ENCODE measurements at places on chromosomes 4 and X.

- no peak for DNase-seq
Measured at GRCh38 chrX:20221902-20222301, 44.8 kb downstream of the RPS6KA3 start.

GRCh38 chr4:41256740-41257256, at the start of gene UCHL1:
Gene UCHL1, plus strand, starts transcription at chr4:41256928. Its CDS starts 49 bp downstream, at chr4:41256977.
- DNase-seq, result peak; percentile 80

DNA sequence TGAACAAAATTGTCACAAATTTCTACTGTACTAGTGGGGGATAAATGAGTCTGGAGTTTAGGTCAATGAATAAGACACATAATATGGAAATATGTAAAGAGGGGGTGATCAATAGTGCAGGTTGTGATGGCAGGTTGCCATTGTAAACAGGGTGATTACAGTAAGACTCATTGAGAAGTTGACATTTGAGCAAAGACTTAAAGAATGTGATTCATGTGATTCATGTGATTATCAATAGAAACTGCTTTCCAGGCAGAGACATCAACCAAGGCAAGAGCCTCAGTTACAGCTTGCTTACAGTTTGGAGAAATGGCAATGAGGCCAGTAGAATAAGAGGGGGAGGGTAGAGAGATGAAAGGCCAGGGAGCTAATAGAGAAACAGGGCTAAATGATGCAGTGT, 45.8 kb upstream of the GIMD1 start:
- no peak for DNase-seq

GRCh38 chrX:120617996-120618630, 11.7 kb downstream of the C1GALT1C1 start:
- no peak for DNase-seq

DNA sequence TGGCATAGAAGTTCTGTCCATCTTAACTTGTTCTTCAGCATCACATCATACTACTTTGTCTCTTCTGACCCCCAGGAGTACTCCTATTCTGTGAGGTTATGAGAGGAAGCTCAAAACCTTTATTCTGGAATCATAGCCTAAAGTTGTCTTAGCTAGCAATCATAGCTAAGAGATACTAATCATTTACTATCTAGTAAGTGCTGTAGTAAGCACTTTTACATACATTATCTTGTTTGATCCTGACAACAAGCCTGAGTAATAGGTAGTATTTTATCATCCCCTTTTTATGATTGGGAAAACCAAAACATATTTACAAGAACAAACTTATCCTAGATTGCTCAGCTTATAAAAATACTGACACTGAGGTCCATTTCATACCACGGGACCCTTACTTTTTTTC, 14.3 kb upstream of the LHFPL1 start:
- no peak for DNase-seq

GRCh38 chrX:3962511-3963311, 249.3 kb upstream of the PRKX start:
- DNase-seq, result no peak

DNA sequence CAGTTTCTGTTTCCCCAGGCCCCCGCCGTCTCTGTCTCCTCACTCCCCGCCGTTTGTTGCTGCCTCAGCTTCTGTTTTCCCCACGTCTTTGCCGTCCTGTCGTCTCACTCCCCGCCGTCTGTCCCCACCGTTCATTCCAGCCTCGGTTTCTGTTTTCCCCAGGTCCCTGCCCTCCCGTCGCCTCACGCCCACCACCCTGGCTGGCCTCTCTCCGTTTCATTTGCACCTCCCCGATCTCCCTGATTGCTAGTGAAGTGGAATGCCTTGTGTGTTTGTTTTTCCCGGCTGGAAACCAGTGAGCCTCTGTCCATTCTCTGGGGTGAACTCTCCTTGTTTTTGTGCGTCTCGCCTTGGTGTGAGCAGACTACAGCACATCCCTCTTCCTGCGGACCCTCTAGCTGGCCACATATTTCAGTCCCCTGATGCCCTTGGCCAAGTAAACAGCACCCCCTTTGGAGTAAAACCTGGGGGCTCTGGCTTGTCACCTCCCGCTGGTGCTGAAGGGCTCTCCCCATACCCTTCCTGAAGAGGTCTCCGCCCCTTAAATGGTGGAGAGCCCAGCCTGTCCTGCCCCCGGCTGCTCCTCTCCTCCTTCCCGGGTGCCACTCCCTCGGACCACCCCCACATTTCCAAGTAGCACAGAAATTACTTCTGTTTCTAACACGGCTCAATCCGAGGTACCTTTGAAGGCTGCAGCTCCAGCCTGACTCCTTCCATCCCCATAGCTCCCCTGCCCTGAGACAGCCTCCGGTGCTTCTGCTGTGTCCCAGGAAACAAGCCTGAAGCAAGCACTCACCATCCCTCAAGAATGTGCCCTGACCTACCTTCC, 13.2 kb downstream of the TMEM175 start:
- no peak for DNase-seq

DNA sequence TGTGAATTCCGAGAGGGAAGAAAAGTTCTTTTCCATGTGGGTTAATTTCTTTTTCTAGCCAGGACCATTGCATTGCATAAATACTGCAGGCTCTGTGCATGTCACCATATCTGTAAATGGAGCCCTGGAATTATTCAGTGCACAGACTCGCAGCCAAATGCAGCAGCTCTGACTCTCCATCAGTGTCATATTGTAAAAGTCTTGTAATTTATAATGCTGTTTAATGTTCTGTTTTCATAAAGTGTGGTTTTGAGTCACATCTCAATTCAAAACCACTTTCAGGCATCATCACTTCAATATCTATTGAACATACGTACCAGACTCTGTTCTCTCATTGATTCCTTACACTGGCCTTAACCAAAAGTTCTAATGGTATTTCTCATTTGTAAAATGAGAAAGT, 193.9 kb upstream of the RPL34 start:
- DNase-seq, result no peak

GRCh38 chrX:134172588-134173259, 64.3 kb upstream of the CCDC160 start:
- no peak for DNase-seq

- DNase-seq, result no peak
Measured at GRCh38 chrX:110159235-110159634, 156.3 kb downstream of the TMEM164 start.

- no peak for DNase-seq
Measured at GRCh38 chr4:162075726-162076125, 88.1 kb downstream of the FSTL5 start.

DNA sequence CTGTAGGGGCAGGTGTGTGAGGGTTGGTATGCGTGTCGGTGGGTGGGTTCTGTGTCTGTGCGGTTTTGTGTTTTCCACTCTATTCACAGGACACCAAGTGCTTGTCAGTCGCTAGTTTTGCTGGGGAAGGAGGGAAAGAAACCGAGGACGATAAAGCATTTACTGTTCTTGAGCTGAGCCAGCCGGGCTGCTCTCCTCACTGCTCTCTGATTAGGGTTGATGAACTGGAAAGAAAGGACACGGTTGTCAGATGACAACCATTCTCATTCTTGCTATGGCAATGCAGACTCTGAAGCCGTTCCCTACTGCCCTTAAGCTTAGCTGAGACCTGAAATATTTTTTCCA, 832 bp downstream of the EGFL6 start:
- no peak for DNase-seq

DNA sequence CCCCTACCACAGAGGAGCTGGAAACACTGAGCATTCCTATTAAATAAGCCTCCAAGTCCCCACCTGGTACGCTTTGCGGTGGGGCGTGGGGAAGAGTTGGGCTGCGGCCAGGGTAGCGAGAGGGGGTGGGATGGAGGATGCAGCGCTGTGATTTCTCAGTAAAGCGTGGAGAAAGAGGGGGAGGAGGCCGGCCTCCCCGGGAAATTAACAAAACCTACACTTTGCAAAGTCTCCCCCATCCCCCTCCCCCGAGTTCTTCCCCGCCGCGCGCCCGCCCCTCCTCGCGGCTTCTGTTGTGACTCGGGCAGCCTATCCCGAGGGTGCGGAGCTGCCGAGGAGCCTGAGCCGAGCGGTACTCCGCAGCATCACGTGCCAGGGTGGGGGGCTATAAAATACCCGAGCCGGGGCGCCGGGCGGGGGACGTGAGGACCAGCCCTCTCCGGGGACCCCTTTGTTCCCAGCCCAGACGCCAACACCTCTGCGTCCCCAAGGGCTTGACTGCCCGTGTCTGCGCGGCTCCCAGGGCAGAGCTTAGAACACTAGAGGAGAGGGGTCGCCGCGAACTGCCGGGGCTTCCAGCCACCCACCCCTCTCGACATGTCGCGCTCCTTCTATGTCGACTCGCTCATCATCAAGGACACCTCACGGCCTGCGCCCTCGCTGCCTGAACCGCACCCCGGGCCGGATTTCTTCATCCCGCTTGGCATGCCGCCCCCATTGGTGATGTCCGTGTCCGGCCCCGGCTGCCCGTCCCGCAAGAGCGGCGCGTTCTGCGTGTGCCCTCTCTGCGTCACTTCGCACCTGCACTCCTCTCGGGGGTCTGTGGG, at the start of gene GSX2:
GSX2 (plus strand) TSS at position 416 of the 827 bp plus-strand sequence; CDS start at position 598, 182 bp downstream.
- DNase-seq, result no peak

DNA sequence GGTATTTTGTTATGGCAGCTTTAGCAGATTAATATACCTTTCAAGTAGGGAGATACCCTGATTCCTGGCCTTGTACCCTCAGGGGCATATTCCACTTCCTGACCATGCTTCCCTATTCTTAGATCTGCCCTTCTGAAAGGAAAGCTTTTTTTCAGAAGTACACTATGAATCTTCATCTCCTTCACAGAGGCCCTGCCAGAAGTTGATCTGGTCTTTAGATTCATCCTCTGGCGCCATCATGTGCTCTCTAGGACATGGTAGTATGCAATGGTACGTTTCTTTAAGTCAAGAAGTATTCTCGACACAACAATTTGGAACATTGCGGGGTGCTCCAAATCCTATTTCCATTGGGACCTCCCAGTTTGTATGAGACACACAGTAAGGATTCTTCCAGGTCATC, 39.6 kb upstream of the DIPK2B start:
- DNase-seq, result no peak

GRCh38 chrX:18654875-18655836, 16.8 kb downstream of the RS1 start:
- DNase-seq, result no peak

DNA sequence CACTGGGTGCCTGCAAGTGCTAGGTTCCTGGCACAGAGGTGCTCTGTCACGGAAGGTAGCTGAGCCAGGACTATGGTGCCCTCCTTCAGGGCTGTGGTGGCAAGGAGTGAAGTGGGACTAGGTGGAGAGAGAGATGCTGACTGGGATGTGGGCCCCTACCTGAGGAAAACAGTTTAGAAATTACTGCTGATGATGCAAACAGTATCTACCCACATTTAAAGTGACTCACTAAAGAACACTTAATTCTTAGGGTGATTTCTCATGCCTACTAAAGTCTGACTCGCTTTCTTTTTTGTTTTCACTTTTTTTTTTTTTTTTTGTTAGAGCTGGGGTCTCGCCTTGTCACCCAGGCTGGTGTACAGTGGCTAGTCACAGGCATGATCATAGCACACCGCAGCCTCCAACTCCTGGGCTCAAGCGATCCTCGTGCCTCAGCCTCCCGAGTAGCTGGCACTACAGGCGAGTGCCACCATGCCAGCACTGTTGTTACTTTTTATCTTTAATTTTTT, 3.1 kb downstream of the ZNF185 start:
- DNase-seq, result no peak

DNA sequence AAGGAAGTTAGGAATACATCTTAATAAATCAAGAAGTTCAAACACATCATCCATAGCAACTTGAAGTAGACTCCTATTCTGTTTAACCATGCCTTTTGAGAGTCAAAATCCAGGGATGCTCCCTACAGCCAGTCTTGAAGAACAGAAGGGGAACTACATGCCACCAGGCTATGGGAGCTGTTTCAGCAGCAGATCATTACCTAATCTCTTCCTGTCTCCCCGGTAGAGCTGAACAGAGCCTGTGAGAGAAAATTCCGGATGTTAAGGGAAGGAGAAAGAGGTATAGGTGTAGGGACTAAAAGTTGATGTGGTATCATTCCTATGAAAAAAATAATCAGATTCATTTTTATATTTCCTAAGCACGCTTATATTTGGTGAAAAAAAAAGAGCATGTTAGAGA, 352.2 kb downstream of the SPRY1 start:
- no peak for DNase-seq

DNA sequence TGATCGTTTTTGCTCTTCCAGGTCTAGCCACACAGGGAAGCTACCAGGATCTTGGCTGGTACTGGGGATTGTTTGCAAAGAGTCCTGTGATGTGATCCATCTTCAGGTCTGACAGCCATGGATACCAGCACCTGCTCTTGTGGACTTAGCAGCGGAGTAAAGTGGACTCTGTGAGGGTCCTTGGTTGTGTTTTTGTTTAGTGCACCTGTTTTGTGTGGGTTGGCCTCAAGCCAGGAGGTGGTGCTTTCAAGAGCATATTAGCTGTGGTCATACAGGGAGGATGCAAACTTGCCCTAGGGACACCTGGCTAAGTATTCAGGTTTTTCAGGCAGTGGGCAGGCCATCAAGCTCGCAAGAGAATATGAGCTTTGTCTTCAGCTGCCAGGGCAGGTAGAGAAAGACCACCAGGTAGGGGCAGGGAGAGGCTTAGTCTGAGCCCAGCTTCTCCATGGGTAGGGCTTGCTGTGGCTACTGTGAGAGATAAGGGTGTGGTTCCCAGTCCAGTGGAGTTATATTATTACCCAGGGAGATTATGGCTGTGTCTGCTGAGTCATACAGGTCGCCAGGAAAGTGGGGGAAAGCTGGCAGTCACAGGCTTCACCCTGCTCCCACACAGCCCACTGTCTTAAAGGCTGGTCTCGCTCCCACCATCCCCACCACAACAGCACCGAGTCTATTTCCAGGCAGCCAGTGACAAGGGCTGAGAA, 293.7 kb downstream of the PCDH18 start:
- no peak for DNase-seq

- DNase-seq, result no peak
Measured at GRCh38 chr4:100086766-100087431, 103.4 kb downstream of the DDIT4L start.

GRCh38 chr4:94403751-94404150, 48.0 kb upstream of the PDLIM5 start:
- DNase-seq, result no peak

DNA sequence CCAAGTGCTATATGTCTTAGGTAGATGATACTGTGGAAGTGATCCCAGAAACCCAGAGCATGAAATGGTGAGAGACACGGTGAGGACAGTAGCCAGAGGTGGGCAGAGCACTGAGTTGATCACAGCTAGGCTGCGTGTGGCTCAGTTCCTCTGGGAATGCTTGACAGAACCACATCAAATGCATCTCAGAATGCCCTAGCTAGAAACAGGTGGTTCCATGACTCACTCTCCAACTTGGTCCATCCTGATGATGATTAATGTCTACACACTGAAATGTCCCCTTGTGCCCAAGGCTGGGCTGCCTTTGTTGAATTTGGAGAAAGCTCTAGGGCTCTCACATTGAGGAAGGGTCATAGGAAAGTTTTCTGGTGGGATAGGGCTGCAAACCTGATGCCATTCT, 113.6 kb downstream of the ZNF518B start:
- no peak for DNase-seq
